ENCODE measurements at places on chromosomes 7 and 10.
A peak's percentile ranks its signal among the peaks of the same experiment; 100 is the strongest.

DNA sequence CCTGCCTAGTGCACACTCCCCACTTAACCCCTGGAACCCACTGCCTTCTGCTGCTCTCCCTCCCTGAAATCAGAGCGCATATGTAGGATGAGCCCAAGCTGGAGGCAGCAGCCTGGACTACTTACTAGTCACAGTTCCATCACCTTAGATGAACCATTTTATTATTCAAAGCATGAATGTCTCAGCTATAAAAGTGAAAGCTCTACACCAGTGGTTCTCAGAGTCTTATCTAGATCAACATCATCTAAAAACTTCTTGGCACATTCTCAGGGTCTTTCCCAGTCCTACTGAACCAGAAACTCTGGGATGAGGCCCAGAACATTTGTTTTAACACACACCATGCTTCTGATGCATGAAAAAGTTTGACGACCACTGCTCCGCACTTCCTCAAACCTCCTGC lies 100.3 kb upstream of the ANK3 start:
- no peak for DNase-seq

GRCh38 chr7:129089521-129090212 lies 34.8 kb upstream of the TNPO3 start:
- peak; percentile 39 for DNase-seq

DNA sequence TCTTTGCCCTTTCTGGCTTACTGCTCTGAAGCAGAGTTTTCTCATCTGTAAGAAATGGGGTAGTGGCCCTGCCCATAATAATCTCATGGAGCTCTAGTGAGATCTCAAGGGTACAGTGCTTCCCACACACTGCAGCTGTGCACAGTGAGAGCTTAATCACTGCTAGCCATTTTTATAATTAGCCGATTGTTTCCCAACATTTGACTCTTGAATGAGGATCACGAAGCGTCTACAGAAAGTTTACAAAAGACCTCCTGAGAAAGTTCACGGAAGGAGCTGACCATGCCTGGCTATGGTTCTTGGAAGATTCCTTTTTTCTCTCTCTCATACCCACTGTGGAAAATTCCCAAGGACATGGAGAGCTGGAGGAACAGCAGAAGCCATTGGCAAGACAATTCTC lies 70.4 kb downstream of the FAM171A1 start:
- no peak for DNase-seq

DNA sequence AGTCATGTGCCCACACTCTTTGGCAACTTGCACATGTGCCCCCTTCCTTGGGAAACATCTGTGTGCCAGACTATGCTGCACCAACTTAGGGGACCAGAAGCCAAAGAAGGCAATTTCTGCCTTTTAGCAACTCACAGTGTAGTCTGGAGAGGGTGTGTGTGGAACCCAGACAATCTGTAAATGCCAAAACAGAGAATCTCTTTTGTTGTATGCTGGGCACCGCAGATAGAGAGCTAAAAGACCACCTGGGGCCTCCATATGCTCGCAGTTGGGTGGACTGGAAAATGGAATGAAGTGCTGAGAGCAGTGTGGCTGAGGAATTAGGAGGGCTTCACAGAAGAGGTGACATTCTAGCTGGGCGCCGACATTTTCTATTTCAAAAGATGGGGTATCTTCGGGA lies 26.4 kb downstream of the UBTD1 start:
- DNase-seq: no peak

DNA sequence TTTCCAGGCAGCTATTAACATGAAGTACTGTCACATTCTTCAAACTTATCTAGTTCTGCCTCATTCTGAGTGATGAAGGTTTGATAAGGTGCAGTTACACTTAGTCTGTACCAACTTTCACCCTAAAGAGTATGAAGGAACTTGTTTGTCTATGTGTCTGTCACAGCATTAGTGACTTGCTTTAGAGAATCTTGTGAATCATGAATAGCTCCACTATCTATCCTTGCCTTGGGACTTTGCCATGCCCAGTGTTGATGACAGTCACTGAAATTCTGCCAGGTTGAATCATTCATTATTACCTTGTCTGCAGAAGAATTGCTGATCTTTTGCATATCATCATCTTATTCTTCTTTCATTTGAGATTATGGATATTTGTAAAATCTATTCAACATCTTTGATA lies 50.9 kb upstream of the A1CF start:
- no peak for DNase-seq

DNA sequence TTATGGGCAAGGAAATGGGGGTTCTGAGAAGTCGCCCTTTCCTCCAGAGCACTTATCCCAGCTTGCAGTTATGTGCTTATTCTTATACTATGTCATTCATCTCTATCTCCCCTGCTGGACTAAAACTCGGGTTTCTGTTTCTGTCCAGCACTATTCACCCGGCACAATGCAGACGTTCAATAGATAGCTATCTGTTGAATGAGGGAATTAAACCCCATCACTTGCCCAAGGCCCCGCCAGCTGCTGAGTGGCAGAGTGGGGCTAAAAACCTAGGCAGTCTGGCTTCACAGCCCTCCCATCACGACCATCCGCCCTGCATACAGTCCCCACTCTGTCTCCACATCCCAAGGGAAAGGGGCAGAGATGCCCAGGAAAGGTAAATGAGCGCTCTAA lies 5.4 kb downstream of the SLIT1 start:
- DNase-seq: no peak

GRCh38 chr10:19952224-19953010 lies 136.2 kb downstream of the PLXDC2 start:
- DNase-seq: no peak

DNA sequence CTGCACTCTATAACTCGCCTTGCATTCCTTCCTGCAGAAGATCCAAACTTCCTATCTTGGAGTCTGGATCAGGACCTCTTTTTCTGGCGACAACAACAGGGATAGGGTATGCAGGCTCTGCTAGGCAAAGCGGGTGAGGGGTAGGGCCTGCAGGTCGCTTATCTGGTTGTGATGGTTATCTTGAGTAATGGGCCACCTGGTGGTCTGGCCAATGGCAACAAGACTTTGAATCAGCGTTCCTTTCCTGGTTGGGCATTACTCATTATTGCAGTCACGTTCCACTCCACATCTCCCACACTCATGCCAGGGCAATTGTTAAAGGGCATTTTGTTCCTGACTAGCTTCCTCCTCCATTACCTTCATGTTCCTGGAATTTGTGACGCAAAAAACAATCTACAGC lies 48.4 kb upstream of the PLXDC2 start:
- DNase-seq: peak; percentile 85

All from endodermal cell (in vitro differentiated cells).